Inflammatory macrophage treated with lipopolysaccharide for 1 hour (primary cell): ENCODE measurements at places on chromosomes 3 and 15.

DNA sequence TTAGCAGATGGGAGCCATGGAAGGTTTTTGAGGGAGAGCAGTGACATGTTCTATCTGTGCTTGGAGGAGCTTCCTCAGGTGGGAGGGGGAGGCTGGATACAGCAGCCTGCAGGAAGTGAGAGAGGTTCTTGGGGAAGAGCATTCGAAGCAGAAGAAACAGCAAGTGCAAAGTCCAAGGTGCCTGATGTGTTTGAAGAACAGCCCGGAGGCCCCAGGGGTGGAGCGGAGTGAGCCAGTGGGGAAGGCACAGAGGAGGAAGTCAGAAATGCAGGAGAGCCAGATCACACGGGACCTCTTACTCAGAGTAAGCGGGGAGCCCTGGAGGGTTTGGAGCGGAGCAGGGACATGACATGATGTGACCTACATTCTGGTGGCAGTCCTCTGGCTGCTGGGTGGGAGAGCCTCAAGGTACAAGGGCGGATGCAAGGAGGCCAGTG lies 10.8 kb downstream of the ITGA11 start:
- no peak for DNase-seq

DNA sequence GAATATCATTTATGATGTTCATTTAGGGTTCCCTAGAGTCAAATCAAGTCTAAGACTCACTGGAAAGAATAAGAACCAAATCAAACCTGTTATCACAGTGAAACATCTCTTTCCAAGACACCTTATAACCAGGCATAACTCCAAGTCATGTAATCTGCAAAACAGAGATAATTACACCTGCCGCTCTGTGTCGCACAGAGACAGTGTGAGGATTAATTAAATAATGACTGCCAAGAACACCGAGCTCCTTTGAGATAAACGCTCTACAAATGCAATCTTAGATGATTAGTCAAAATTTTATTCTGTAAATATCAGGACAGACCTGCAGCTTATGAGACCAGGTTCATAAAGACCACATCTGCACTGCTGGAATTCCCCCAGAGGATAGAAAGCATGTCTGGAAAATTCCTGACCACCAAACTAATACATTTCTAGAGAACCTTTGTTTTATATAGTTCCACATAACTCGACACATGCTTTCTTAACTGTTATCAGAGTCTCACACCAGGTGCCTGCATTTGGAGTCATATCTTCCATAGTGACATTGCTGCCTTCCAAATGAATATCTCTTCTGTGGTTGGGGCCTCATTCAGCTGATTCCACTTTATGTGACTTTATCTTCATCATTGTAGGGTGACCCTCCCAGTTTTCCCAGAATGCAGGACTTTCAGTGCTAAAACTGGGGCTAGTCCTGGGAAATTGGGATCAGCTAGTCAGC lies 252.8 kb downstream of the CD47 start:
- DNase-seq: no peak

DNA sequence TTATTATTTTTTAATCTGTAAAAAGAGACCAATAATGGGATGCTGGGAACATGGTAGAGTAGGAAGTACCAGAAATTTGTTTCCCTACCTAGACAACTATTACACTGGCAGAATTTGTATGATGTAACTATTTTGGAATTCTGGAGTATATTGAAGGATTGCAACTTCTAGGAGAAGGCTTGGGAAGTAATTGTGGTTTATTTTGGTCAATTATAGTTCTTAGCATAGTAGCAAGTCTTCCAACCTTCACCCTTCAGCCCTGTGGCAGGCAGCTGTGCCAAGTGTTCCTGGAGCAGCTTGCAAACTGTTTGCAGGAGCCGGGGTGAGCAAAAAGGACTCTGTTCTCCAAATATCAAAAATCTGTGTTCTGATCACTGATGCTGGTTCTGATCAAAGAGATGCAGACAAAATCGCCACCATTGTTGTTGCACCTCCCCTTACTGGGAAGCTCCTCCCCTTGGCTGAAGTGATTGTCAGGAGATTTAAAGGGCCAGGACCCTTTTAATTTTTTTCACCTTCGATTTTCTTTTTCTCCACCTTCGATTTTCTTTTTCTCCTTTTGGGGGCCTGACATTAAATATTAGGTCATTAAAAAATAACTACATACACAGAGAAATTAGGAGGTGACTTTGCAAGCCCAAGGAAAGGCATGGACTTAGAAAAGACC lies 363.3 kb downstream of the SLC9A9 start:
- DNase-seq: no peak

- no peak for DNase-seq
Measured at GRCh38 chr15:39785139-39785538, 2.5 kb upstream of the FSIP1 start.

GRCh38 chr3:108300103-108300849 lies 3.9 kb downstream of the HHLA2 start:
- DNase-seq: no peak

DNA sequence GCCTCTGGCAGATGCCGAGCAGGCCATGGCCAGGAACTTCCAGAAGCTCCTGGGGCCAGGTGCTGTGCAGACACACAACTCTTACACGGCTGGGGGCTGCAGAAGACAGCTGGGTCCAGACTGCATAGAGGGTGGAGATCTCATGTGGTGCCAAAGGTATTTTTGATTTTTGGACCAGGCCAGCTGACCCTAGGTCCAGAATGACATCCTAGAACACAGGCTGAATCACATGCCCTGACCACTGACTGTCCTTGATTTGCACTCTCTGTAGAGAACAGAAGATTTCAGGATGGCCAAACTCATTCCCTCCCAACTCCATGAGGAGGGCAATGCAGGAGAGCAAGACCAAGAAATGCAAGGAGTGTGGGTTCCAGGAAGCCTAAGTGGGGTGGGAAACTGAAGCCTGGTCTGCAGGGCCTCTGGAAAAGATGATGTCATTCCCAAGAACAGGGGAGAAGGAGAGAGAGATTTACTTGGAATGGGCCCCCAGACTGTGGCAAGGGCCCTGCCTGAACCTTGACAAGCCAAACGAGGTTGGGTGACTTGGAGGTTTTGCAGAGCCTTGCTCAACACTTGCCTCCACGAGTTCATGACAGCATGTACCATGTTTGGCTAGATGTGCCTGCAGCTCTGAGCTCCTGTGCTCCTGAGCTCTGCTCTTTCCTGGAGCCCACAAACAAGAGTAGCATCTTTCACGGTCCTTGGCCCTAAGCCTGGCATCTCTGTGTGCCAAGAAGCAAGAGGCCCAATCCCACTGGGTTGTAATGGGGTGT lies 38.5 kb upstream of the CTSH start:
- peak; percentile 26 for DNase-seq

DNA sequence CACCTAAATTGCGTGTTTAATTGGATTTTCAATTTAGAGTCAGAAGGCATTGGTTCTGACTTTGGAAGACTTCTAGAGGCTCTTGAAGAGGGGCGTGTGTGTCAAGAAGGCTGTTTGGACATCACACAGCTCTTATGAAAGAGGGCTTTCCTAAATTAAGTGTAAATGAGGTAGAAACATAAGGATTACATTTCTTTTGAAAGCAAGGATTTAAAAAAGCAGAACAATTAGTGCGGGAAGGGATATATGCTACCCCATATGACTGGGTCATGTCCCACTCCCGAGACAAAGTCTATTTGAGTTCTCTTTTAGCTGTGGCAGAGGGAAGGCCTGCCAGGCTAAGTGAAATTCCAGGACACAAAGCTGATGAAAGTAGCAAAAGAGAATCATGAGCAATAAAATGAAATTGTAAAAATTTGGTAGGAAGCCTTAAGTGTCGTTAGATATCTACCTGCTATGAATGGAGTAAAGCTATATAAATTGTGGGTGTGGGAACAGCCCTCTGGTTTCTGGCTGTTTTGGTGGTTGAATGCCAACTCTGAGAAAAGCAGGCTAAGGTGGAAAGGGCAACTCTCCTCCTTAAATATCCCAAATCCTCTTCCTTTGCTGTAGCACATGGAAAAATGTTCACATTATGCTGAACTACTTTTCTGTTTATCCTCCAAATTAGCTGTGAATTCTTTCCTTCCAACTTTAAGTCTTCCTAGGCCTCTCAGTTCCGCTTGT lies 100.6 kb upstream of the TSC22D2 start:
- no peak for DNase-seq

DNA sequence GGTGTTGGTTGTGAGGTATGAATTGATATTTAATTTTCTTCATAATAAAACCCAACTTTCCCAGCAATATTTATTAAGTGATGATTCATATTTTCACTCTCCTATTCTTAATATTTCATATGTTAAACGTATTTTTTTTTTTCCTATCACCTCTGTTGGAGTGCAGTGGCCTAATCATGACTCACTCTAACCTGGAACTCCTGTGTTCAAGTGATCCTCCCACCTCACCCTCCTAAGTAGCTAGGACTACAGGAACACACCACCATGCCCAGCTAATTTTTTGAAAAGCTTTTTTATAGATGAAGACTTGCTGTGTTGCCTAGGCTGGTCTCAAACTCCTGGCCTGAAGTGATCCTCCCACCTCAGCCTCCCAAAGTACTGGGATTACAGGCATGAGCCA lies 8.6 kb downstream of the PARP15 start:
- DNase-seq: no peak

DNA sequence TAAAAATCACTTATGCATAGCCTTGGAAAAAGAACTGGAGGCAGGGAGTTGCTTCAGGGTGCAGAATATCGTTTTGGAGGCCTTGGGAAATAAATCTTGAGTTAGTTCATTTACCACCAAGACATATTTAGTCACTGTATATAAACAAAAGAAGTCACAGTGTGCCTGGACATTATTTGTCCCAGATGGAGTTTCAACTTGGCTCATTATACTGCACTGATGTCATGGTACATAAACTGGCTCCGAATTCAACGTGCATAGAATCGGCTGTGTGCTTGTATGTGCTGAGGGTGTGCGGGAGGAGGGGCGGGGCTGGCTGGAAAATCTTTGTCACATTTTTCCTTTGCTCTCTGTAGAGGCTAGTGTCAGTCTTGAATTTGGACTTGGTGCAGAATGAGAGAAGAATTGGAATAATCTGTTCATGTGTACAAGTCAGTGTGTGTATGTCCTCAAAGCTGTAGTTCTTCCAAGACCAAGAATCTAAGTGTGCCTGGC lies 86.6 kb downstream of the FNDC3B start:
- DNase-seq: no peak

DNA sequence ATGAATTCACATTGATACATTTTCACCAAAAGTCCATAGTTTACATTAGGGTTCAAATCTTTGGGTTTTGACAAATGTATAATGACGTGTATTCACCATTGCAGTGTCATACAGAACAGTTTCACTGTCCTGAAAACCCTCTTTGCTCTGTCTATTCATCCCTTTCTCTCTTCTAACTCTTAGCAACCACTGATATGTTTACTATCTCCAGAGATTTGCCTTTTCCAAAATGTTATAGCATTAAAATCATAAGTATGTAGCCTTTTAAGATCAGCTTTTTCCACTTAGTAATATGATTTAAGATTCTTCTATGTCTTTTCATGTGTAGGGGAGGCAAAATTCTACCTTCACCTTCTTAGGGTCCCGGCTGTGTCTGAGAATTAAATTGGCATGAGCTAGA lies 203.8 kb downstream of the TPRG1 start:
- DNase-seq: no peak

DNA sequence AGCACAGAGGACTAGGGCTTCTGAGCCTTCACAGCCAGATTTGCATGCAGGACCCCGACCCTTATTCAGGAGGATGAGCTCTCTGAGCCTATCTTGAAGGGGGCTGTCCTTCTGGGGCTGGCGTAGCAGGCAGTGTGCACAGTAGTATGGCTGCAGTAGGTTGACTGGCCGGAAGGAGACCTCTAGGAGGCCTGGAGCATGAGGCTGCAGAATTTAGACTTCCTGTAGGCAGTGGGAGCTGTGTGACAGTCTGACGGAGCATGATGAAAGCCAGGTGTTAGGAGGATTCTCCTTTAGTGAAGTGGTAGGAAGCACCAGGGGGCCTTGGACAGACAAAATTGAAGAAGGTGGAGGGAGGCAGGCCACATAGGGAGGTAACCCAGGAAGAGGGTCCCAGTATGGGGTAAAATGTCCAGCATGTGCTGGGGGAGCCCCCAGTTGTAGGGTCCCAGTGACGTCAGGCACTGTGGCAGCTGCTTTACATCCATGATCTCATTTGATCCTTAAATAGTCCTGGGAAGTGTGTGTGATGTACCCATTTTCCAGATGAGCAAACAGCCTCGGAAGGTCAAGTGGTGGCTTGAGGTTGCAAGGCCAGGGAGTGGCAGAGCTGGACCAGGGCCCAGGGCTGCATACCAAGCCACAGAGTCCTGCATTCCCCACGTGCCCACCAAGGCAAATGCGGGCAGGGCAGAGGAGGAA lies 36.1 kb downstream of the SPSB4 start:
- no peak for DNase-seq

DNA sequence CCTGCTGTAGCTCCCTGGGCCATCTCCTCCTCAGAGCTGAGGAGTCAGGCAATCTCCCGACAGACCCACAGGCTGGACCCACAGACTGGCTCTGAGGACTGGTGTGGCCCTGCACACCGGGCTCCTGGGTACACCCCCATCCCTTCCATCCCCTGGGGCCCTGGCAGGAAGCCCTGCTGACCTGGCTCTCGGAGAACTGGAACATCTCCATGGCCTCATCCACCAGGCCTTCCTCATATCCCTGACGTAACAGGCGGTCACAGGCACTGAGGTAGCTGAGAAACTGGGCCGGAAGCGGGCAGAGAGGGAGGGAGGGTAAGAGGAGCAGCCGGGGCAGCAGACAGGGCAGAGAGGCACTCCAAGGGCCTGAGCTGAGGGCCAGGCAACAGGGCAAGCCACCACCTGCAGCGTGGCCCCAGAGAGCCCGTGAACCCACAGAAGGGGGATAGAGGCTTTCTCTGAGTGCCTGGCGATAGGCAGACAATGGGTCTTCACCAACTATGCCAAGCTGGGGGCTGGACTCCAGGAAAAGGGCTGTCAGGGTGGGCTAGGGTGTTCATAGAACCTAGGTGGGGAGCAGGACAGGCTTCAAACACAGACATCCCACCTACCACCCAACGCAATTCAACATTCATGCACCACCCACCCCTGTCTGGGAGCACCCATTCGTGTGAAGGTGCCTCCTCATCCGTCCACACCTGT lies 17.9 kb downstream of the KBTBD13 start:
- DNase-seq: no peak

DNA sequence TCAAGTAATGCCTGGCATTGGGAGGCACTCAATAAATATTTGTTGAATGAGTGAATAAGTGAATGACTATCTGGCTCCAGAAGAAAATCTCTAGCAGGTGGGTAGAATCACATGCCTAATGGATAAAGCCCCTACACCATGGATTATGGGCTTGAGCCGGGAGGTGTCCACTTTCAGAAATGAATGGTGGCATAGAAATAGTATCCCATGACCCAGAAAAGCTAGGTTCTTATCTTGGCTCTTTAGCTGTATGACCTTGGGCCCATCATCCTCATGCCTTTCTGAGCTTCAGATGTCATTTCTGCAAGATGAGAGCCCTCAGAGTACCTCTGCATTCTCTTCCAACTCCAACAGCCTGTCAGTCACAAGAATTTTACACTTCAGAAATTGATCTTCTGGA lies 37.3 kb upstream of the TNIK start:
- no peak for DNase-seq

DNA sequence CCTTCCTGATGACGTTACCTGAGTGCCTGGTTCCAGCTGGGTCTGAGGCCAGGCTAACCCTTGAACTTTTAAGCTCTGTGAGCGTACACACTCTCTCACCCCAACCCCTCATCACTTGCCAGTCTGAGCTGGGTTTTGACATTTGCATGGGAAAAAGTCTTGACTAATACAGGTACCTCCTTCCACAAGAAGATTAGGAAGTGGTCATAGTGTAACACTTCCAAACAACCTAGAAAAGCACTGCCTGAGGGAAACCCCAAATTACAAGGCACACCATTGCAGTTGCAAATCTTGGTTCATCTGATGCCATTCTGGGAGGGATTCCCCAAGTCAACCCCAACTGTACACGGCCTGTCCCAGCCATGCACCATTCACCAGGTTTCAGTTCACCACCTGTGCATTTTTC lies 499.8 kb downstream of the FOXP1 start:
- DNase-seq: peak; percentile 68

- no peak for DNase-seq
Measured at GRCh38 chr3:38588371-38588971, 61.0 kb downstream of the SCN5A start.
